B cell (primary cell): ENCODE measurements at places on chromosomes 16 and 17.
A peak's percentile ranks its signal among the peaks of the same experiment; 100 is the strongest.

DNA sequence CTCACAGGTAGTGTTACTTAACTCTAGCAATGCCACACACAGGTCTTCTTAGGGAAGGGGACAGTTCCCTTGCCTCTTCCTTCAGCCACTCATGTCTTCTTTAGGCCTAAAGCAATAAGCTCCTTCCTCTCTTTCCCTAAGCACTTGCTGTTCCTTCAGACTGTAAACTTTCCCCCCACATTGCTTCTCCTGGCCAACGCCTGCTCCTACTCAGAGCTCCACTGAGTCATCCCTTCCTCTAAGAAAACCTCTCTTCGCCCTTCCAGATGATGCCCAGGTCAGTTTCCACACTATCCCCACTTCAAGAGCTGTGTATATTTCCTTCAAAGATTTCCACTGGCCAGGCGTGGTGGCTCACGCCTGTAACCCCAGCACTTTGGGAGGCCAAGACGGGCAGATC is 12.5 kb upstream of the EPOP start:
- DNase-seq = no peak

- no peak for DNase-seq
Observed at GRCh38 chr17:66649818-66650543, 184.9 kb upstream of the CACNG5 start.

DNA sequence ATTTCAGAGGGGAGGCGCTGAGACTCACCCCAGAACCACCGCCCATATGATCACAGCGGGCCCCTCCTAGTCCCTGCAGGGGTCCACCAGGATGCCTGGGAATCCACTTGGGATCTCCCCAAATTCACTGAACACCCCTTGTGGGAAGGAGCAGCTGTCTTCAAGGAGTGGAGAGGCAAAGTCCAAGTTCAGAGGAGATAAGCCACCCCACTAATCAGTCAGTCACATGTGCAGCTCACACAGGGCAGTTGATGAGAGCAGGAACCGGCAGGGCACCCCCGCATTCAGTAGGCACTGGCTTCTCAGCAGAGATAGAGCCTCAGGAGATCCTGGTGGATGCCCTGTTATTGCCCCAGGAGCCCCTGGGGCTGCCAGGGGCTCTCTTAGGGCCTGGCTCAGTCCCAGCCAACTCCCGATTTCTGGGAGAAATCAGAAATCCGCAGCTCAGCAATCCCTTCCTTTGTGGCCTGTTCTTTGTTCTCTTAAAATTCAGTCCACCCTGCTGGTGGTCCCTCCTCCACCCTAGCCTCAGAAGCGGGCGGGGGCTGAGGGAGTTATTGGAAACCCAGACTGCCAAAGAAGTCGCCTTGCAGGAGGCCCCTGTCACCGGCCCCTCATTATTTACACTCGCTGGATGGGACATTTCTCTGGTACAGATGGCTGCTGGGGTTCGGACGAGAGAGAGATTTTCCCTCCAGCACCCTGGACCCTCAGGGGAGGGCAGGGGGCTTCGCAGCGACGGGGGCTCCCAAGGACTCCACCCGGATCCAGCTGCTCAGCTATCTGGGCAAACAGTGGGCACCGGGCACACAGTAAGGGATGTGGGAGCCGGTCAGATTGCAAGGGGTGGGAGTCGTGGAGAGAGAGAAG is 1.8 kb downstream of the CDC42EP4 start:
- peak; percentile 18 for DNase-seq

DNA sequence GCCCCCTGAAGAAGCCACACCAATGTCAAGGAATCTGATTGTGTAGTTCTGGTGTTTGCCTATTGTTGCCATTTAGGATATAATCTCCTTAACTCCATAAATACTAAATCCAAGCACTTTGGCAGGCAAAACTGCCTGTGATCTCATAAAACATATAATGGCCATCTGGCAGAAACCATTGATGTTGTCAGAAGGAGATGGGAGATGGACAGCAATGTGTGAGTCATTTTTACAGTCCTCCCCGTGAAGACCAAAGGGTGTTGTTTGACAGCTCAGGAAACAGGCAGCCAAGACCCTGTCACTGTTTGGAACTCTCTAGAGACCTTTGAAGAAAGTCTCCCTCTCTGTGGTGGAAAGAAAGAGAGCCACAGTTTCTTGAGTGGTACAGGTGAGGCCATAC is 454.1 kb downstream of the HS3ST3B1 start:
- no peak for DNase-seq

GRCh38 chr17:15942207-15942833 is 2.6 kb upstream of the ADORA2B start:
- DNase-seq = no peak

DNA sequence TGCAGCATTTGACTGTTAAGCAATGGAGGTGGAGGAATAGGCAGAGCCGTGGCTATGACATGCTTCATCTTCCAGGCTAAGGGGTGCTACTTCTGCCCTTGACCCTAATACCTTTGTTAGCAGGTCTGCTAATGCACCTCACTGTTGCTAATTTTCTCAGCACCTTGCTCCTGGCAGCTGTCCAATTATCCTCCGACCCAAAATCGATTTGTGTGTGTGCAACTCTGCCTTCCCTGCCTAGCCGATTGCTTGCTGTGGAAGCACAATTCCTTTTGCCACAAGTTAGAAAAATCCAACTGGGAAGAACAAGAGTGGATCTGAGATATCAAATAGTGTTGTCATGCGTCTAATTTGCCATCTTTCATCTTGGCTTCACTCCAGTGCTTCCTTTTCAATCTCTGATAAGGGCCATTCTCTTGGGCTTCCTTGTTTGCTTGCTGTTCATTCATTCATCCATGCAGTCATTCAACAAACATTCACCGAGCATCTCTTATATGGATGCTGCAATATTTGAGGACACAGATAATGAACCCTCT is 422.8 kb downstream of the RBFOX1 start:
- DNase-seq = no peak

GRCh38 chr17:65629234-65629690 is 67.8 kb upstream of the AXIN2 start:
- no peak for DNase-seq

DNA sequence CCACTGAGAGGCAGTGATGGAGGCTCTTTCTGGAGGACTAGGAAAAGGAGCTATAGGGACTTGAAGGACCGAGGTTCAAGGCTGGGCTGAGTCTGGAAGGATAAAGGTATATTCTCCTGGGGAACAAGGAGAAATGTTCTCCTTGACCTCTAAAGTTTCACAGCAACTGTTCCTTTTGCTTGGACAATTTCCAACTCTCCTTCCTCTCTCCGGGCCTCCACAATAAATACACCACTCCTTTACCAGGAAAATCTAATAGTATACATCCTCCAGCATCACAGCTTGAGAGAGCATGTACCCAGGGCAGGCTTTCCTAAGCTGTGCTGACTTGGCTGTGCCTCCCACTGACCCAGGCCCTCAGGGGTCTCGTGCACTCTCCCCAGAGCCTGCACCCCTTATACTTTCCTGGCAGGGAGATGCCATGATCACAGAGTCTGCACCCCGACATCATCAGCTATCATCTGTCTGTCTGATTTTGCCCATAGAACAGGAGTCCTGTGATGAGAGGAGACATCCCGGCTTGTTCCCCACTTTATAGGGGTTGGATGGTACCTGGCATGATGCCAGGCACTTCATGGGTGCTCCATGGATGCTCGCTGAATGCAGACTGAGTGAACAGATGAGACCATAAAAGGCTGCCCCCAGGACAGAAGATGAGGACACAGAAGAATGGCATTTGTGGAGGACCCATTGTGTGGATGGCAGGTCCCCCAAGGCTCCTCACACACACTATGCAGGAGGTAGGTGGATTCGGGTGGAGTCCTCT is 582.6 kb upstream of the CDH5 start:
- no peak for DNase-seq

DNA sequence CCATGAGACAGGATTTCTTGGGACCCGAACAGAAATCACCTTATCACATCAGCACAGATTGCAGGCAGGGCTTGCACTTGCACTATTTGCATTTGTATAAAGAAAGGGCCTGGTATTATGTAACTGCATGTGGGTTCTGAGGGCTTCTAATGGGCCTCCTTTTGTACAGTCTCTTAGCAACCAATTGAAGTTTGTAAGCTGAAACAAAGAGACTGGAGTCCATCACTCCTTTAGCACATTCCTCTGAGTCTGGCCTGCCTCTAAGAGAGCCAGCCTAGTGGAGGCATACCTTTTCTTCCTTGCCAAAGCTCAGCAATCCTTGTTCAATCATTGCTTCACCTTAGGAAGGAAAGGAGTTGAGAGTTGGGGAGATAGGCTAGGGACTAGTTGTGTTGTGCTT is 387.1 kb downstream of the XYLT1 start:
- DNase-seq = no peak
